Caco-2 (cell line): ENCODE measurements at places on chromosomes 3 and 15. TPM values are rescaled to one million over a fixed set of nuclear protein-coding genes. Genes with fewer than 3 reads are reported as not detected.
A peak's percentile ranks its signal among the peaks of the same experiment; 100 is the strongest.

The ZPLD1 gene
- not detected in 2 replicates for total RNA-seq

GRCh38 chr3:121793078-121793477 is 41.8 kb downstream of the IQCB1 start:
- H3K36me3 ChIP-seq: peaks cover 1% of the 10 kb centered on the region; the same call in 1 of the 2 replicates
- H3K4me1 ChIP-seq: no peaks in the 10 kb centered on the region
- DNase-seq: no peak
- no peaks in the 10 kb centered on the region for H3K27me3 ChIP-seq
- no peak overlapping the region for H3K27ac ChIP-seq
- H3K4me3 ChIP-seq: no peak overlapping the region

DNA sequence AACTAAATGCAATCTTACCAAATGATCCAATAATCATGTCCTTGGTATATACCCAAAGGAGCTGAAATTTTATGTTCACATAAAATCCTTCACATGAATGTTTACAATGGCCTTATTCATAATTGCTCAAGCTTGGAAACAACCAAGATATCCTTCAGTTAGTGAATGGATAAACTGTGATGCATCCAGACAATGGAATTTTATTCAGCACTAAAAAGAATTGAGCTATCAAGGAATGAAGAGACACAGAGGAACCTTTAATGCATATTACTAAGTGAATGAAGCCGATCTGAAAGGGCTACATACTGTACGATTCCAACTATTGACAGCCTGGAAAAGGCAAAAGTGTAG is 168.4 kb downstream of the PDE8A start:
- H3K27ac ChIP-seq: no peak overlapping the region
- H3K4me3 ChIP-seq: no peak overlapping the region
- no peaks in the 10 kb centered on the region for H3K36me3 ChIP-seq
- no peak for DNase-seq
- no peaks in the 10 kb centered on the region for H3K4me1 ChIP-seq

GRCh38 chr15:93307513-93307912 is 218.5 kb upstream of the RGMA start:
- H3K4me1 ChIP-seq: no peaks in the 10 kb centered on the region
- H3K36me3 ChIP-seq: no peaks in the 10 kb centered on the region
- H3K27me3 ChIP-seq: no peaks in the 10 kb centered on the region
- H3K27ac ChIP-seq: no peak overlapping the region
- no peak overlapping the region for H3K4me3 ChIP-seq
- DNase-seq: no peak

DNA sequence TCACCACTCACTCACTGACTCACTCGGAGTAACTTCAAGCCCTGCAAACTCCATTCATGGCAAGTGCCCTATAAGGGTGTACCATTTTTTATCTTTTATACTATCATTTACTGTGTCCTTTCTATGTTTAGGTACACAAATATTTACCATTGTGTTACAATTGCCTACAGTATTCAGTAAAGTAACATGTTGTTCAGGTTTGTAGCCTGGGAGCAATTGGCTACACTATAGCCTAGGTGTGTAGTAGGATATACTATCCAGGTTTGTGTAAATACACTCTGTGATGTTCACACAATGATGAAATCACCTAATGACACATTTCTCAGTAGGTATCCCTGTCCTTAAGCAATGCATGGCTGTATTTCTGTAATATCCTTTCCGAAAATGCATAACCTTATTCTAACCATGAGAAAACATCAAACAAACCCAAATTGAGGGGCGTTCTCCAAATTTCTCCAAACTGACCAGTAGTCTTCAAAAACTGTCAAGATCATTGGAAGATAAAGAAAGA is 17.9 kb upstream of the CNOT10 start:
- no peaks in the 10 kb centered on the region for H3K27me3 ChIP-seq
- peaks cover 5% of the 10 kb centered on the region; the same call in 1 of the 2 replicates for H3K4me1 ChIP-seq
- no peak overlapping the region for H3K4me3 ChIP-seq
- H3K36me3 ChIP-seq: no peaks in the 10 kb centered on the region

DNA sequence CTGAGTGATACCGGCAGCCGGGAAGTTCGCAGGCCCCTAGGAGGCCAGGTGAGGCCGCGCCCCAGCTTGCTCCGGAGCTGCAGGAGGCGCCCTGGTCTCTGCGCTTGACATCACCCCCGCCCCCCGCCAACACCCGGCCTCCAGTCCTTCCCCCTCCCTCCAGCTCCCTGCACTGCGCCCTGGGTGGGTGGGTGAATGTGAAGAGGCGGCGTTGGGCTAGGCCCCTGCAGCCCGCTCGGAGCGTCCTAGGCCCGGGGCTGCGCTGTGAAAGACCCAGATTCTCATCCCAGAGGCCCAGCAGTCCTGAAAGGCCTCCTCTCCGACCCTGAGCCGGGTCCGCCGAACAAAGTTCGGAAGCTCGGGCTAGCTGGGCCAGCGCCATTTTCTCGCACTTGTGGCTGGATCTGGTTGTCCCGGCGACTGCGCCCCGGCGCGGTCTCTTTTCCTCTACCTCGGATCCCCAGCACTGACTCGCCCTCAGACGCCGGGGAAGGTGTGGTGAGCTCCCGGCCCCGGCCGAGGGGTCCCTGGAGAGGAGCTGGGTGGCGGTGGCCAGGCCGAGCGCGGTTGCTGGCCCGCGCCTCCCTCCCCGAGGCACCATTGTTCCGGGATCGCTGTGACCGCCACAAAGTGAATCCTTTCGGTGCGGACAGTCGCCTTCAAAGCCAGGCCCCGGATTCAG is 12.9 kb downstream of the ZIC4 start:
- no peak overlapping the region for H3K27ac ChIP-seq
- no peaks in the 10 kb centered on the region for H3K36me3 ChIP-seq
- H3K4me1 ChIP-seq: no peaks in the 10 kb centered on the region
- no peaks in the 10 kb centered on the region for H3K27me3 ChIP-seq
- H3K4me3 ChIP-seq: no peak overlapping the region

- H3K27me3 ChIP-seq: no peaks in the 10 kb centered on the region
- no peaks in the 10 kb centered on the region for H3K36me3 ChIP-seq
- DNase-seq: no peak
- no peaks in the 10 kb centered on the region for H3K4me1 ChIP-seq
- no peak overlapping the region for H3K4me3 ChIP-seq
- no peak overlapping the region for H3K27ac ChIP-seq
Observed at GRCh38 chr15:56824175-56824574, 90.9 kb upstream of the ZNF280D start.

GRCh38 chr3:42256135-42256819 is 9.7 kb downstream of the CCK start:
- no peaks in the 10 kb centered on the region for H3K27me3 ChIP-seq
- no peak overlapping the region for H3K27ac ChIP-seq
- H3K4me1 ChIP-seq: no peaks in the 10 kb centered on the region
- no peak overlapping the region for H3K4me3 ChIP-seq
- no peak for DNase-seq
- no peaks in the 10 kb centered on the region for H3K36me3 ChIP-seq

DNA sequence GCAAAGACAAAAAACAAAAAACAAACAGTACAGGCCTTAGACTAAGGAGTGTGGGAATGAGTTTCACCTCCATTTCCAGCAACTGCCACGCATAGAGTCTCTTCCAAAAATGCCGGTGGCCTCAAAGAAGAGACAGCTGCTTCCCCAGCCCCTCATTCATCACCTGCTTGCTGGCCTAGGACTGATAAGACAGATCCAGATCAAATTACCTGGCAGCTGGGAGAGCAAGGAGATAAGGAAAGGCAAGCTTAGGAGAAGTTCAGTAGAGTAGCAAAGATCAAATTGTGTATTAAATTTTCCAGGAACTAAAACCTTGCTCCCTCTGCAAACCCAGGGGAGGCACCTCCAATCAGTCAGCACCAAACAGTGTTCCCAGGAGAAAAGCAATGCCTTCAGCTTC is 325.8 kb upstream of the CTNNB1 start:
- no peaks in the 10 kb centered on the region for H3K36me3 ChIP-seq
- DNase-seq: peak; percentile 31
- no peak overlapping the region for H3K27ac ChIP-seq
- H3K4me3 ChIP-seq: no peak overlapping the region
- no peaks in the 10 kb centered on the region for H3K27me3 ChIP-seq

GRCh38 chr15:35306361-35306981 is 221.4 kb upstream of the NANOGP8 start:
- peaks cover 36% of the 10 kb centered on the region for H3K4me1 ChIP-seq
